ENCODE measurements at places on chromosomes 7 and 10.

GRCh38 chr7:55028011-55028410 is 9.2 kb downstream of the EGFR start:
- DNase-seq, result no peak

GRCh38 chr10:74021248-74022055 is 23.5 kb downstream of the VCL start:
- DNase-seq, result peak; percentile 62

- no peak for DNase-seq
Observed at GRCh38 chr10:31605861-31606525, 287.0 kb downstream of the ZEB1 start.

GRCh38 chr7:3598854-3599253 is 297.8 kb downstream of the SDK1 start:
- DNase-seq, result no peak

DNA sequence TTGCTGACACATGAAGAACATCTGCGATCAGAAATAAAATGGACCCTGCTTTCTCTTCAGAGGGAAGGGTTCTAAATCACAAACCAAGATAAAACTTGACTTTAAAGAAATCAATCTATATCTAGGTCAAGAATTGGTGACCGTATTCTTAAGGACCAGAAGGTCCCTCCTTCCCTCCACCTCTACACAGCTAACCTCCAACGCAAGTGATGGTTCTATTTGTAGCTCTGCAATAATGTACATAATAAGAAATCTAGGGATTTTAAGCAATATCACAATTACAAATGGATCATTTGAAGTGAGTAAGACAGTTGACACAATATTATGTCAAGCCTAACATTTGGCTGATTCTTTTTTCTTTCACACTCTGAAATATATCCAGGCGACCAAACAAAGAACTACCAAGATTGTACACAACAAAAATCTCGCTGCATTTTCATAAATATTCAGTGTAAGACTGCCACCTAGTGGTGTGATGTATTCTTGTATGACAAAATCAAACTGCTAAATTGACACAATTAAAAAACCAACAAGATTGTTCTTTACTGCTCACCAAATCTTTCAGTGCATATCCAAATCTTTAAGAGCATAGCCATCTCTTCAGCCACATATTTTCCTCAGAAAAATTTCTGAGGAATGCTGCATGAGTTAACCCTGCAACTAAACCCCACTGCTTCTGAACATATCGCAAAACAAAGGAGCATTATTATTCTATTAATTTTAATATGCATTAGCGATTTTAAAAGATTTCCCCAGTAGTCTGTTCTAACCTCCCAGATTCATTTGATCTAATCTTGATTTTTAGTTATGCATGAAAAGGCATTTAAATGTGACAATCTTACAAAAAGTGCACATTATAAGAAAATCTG is 44.5 kb downstream of the ICA1 start:
- DNase-seq, result peak; percentile 86

- no peak for DNase-seq
Observed at GRCh38 chr7:47428768-47429472, 153.0 kb downstream of the TNS3 start.

- DNase-seq, result no peak
Observed at GRCh38 chr10:71039551-71039950, 151.2 kb upstream of the PCBD1 start.

DNA sequence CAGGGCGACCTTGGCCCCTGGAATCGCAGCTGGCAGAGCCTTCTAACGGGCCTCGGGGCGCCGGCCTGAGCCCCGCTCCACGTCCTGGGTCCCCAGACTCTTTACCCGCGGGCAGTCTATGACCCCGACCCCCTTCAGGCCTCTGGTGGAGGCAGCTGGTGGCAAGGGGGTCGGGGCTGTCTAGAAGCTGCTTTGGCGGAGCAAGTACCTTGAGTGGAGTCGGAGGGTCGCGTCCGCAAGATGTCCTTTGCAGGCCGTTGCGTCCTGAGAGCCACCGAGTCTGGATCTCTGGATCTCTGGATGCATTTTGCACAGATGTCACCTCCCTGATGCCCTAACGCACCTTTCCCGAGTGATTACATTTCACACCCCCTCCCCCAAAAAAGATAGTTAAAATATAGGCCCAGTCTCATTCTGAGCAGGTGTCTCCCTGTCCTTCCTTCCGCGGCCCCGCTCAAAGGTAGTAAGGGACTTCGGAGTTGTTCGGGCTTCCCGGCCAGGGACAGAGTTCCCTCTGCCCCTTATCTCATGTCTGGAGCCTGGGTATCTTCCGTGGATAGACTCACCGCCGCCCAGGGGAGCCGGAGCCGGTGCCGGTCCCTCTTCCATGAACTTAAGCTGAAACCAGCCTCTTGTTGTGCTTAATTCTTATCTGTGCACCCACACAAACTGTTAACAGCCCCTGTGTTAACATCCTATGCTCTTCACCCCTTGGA is 457 bp downstream of the ACADSB start:
- no peak for DNase-seq

DNA sequence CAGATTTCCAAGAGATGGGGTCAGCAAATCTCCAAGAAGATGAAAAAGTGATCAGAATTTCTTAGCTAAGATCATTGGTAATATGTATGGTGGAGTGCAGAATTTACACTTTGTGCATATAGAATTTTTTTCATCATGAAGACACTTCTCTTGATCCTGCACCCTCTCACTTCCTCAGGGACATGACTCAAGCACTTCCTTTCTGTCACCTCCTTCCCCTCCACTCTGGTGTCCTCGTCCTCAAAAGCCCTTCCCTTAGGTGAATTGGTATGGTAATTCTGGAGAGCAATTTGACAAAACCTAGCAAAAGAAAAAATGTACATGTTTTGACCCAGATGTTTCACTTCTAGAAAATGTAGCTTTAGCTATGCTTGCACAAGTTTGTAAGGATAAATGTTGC is 18.1 kb downstream of the CALN1 start:
- peak; percentile 17 for DNase-seq

DNA sequence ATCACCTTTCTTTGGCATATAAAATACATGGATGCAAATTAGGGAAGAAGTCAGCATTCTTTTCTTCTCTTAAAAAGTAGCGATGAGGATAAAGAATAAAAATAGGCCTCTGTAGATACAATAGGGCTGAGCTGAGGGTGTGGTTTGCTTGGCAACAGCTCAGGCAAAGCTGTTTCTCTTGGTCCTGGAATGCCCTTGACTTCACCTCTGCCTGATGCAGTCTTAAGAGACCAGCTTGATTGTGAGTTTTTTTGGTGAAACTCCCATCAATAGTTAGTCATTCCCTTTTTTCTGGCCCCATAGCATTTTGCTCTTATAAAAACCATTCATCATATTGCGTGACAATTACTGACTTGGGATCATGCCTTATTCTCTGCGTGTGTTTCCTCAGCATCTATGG is 42.1 kb upstream of the MKLN1 start:
- DNase-seq, result no peak

- DNase-seq, result no peak
Observed at GRCh38 chr7:99730238-99730810, 4.7 kb downstream of the CYP3A7 start.

DNA sequence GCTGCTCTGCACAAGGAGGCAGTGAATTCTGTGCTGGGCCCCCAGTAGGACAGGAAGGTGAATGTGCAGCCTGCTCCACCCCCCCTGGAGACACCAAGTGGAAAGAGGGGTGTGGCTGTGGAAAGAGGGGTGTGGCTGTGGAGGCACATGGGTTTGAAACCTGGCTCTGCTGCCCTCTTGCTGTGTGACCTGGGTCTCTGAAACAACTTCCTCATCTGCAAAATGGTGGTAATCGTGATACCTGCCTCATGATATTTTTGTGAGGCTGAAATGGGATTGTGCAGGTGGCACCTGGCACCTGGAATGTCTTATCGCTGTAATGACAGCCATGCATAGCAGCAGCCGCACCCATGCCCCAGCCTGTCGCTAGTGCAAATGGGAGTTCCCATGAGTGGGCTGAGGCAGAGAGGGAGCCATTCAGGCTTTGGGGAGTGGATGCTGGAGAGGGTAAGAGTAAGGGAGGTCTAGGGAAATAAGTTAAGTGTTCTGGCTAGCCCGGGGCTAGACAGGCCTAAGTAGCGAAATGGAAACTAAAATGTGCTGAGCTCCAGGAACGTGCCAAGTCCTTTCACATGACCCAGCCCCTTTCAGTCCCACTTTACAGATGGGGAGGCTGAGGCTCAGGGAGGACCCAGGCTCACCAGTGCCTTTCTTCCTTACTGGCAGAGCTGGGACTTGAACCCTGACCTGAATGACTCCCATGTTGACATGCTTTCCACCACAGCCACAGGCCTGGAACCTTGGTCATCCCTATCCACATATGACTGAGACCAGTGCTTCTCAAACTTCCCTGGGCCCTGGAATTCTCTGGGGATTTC is 35.0 kb downstream of the C10orf105 start:
- no peak for DNase-seq

DNA sequence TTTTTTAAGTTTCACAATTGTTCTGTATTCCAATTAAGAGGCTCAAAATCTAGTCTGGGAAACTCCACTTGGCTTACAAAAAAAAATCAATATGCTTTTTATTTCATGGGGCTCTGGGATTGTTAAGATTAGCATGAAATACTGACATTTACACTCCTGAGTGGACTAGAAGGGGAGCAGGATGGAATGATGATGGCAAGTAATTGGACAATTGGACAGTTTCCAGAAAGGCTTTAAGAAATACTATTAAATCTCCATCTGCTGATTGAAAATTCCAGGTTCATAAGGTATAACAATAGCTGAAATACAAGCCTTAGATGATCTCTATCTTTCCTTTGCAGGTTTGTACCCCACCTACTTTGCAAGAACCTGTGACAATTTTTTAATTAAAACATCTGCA is 184.4 kb downstream of the LRRTM3 start:
- no peak for DNase-seq

DNA sequence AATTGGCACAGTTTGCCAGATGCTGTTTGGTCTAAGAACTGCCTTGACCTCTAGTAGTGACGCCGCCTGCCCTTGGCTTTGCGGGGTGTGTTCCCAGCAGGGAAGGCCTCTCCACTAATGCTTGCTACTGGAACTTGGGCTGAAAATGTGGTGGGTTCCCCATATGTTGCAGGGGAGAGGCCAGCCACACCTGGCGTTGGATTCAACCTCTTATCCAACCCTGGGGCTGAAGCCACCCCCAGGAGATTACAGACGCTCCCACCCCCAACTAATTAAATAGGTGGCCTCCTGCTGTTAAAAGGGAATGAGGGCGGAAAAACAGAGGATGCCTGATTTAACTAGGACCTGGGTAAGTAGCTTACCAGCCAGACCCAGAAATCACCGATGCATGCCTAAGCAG is 19.2 kb upstream of the ATOH7 start:
- DNase-seq, result no peak

Measured in suppressor macrophage treated with lipopolysaccharide for 4 hours (primary cell).